ENCODE measurements at places on chromosomes 6 and 20.

DNA sequence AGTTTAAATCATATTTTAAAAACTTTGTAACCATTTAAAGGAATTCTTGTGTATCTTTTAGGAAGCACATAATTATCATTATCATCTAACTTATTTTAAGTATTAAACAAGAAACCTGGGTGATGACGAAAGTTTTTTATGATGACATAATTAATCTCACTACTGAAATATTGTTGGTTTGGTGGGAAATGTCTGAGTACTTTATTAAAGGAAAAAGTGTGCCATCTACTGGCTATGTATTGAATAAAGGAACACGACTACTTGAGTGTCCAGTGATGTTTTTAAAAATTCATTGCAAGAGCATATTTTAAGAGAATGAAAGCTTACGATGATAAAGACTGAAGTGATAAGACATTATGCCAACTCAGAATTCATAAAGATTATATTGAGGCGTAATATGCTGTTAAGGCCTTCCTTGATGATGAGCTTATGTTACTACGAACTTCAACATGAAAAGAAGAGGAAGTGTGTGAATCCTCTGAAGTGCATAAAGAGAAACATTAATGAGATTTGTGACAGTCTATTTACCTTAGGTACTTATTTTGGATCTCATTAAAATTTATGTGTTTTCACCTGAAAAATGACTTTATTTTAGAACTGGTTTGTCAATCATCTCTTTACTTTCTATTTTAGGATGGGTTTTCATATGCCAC, 12.0 kb upstream of the TRMT11 start:
- DNase-seq: no peak

DNA sequence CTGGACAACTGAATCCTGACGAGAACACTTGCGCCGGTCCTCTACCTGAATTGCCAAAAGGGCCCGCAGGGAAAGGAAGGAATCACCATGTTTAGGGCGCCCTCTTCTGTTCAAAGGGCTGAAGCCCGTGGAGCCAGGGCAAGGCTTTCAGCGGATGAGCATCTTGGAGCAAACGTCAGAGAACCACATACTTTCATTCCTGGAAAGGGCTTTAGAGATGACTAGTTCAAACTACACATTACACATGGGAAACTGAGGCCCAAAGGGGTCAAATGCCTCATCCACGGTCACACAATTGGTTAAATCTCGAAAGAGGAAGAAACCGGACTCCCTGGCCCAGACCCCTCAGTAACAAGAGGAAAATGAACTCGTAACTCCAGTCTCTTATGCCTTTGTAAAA, 11.5 kb upstream of the ZNF133 start:
- DNase-seq: peak; percentile 12

GRCh38 chr20:59385480-59385879, 85.1 kb downstream of the EDN3 start:
- DNase-seq: no peak

- DNase-seq: no peak
Observed at GRCh38 chr6:15297895-15298590, 52.2 kb downstream of the JARID2 start.

GRCh38 chr6:36669002-36669401, 9.5 kb upstream of the CDKN1A start:
- DNase-seq: no peak

DNA sequence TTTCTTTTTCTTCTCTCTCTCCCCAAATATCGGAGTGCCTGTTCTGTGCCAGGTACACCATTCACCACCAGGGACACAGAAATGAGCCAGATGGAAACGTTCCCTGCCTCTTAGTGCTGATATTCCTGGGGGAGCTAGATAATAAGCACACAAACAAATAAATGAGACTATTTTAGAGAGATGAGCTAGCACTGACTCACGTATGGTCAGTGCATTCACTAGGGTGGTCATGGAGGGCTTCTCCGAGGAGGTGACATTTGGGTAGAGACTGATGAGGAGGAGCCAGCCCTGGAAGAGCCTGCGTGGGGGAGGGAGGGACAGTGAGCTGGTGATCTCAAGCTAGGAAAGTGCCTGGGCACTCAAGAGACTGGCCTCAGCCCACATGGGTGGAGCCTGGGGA, 252.3 kb upstream of the KCNG1 start:
- DNase-seq: no peak

DNA sequence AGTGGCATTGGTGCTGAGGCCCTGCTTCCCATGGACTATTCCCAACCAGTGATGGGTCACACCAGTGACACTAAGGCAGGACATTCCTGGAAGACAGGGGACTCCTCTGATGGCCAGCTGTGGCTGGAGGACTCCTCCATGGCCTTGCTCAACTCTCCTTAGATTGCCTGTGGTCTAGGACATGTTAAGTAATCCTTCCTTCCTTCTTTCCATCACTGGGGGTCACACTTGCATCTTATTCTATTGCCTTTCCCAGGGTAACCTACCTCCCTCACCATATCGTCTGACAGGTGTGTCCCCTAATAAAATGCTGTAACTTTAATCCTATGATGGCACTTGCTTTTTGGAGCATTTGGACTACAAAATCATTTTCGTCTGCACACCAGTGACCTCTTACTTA, 24.5 kb upstream of the HLA-A start:
- DNase-seq: no peak

All from amygdala (tissue), 56 donors.